ENCODE measurements at places on chromosomes 2 and 18. TPM values are rescaled to one million over a fixed set of nuclear protein-coding genes. Genes with fewer than 3 reads are reported as not detected.

Gene NEURL3
- 0.70 TPM for total RNA-seq

Gene CHRND
- not detected for total RNA-seq

Gene CFC1
- not detected for total RNA-seq

Gene IL36B
- not detected for total RNA-seq

Gene DUSP19
- 7.0 TPM for total RNA-seq

Gene RUFY4
- 5.6 TPM for total RNA-seq

Gene LDAH
- 42.5 TPM for total RNA-seq

Gene IL1R2
- 5.9 TPM for total RNA-seq

Gene UGT1A9
- 1.5 TPM for total RNA-seq

Gene PLB1
- total RNA-seq, result 9.9 TPM

Gene TUBB8B
- not detected for total RNA-seq
